ENCODE measurements at places on chromosomes 1 and 21.

- no peaks in the 10 kb centered on the region for H3K27me3 ChIP-seq
- no peak for DNase-seq
- no peak overlapping the region for H3K4me3 ChIP-seq
- no peaks in the 10 kb centered on the region for H3K4me1 ChIP-seq
- peaks cover 16% of the 10 kb centered on the region for H3K36me3 ChIP-seq
These were observed 6.4 kb upstream of the TNFRSF25 start for GRCh38 chr1:6472391-6472790.

GRCh38 chr1:112328600-112328999 lies 67.4 kb upstream of the CTTNBP2NL start:
- H3K27me3 ChIP-seq, result no peaks in the 10 kb centered on the region
- no peak overlapping the region for H3K4me3 ChIP-seq
- no peaks in the 10 kb centered on the region for H3K36me3 ChIP-seq
- H3K27ac ChIP-seq, result no peak overlapping the region

DNA sequence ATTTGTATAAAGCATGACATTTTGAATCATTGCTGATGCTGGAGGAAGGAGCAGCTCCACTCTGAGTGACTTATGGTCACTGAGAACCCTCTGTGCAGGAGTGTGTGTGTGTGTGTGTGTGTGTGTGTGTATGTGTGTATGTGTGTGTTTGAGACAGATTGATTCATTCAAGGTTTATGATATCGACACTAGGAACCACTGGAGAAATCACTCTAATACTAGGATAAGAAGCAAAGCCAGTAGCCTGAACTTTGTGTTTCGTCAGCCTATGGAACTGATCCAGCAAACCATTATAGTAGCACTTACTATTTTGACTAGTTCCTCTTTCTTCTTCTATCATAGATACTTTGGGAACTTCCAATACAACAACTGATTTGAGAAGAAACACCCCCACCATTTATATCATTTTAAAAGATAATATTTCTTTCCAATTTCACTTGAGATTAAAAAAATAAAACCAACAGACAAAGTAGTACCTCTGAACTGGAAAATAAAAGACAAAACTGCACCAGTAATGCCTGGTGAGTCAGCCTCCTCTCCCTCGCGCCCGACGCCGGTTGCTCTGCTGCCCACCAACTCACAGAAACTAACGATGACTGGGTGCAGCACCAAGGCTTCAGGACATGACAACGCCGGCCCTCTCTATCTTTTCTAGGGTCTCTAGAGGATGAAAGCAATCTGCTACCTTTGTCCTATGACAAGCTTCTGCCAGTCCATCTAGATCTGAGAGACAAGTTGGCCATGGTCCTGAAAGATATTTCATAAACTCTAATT lies 20.9 kb downstream of the SLAMF1 start:
- DNase-seq, result no peak
- no peaks in the 10 kb centered on the region for H3K4me1 ChIP-seq
- no peak overlapping the region for H3K27ac ChIP-seq
- no peaks in the 10 kb centered on the region for H3K36me3 ChIP-seq

DNA sequence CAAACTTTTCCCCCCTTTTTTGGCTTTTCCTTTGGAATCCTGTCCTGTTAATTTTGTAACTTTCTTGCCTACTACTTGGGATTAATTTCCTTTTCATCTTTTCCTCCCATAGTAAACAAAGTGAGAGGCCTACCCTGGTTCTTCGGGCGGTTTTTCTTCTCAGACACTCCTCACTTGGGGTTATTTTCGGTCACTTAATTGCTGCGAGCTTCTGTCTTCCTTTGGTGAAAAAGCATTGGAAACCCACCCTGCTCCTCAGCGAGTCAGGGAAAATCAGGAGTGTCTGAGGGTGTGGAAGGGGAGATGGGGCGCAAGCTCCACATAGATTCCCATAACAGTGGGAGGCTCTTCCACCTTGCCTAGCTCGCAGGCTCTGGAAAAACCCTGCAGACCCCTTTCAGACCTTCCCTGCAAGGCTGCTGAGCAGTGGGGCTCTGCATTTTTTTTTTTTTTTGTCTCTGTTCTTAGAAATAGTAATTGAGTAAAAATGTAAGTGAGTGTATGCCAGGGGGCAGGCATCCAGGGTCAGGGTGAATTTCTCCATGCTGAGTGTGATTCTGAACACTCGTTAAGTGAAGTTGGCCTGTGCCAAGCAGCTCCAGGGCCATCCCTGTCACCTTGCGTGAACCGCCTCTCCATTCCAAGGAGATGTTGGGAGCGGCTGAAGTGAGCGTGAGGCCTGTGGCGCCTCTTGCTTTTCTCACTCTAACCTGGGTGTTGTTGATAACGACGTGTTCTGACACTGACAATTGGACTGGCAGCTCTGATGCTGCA lies 20.3 kb downstream of the TGFB2 start:
- peaks cover 15% of the 10 kb centered on the region for H3K4me1 ChIP-seq
- peak overlapping the region; percentile 46 for H3K27ac ChIP-seq
- H3K36me3 ChIP-seq, result no peaks in the 10 kb centered on the region
- no peaks in the 10 kb centered on the region for H3K27me3 ChIP-seq
- DNase-seq, result peak; percentile 92
- no peak overlapping the region for H3K4me3 ChIP-seq

GRCh38 chr1:83060221-83060620 lies 938.7 kb downstream of the TTLL7 start:
- no peaks in the 10 kb centered on the region for H3K36me3 ChIP-seq
- H3K27me3 ChIP-seq, result no peaks in the 10 kb centered on the region
- DNase-seq, result no peak

DNA sequence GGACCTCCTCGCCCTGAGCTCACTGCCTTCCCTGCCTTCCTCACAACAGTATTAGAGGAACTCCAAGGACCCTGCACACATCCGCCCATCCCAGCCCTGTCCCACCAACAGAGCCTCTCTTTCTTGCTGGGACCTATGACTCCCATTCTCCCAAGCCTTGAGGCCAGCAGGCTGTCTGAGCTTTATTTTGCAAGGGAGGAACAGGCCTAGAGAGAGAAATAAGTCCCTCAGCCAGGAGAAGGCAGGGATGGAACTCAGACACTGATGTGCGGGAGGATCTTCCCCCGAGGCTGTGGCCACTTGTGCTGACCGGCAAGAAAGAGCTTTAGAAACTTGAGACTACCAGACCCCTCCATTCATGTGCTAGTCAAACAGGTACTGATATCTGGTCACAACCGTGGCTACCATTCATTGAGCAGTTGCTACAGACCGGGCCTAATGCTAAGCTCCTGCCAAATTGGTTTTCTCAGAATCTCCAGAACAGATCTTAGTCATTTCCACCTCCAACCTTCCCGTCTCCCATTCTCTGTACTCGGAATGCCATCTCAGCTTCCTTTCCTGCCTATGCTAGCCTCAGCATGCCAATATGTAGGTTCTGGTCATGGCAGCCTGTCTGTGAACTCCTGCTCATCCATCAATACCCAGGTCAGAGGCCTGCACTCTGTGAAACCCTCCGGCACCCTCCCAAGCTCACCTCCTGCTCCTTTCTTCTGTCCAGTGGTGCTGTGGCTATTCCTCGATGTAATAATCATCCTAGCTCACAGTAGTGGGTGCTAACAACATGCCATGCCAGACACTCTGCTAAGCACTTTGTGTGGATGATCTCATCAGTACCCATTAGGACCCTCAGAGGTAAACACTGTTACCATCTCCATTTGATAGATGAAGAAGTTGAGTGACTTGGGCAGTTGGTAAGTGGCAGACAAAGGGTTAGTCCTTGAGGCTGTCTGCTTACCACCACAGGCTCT lies 3.8 kb downstream of the TMEM54 start:
- no peaks in the 10 kb centered on the region for H3K27me3 ChIP-seq
- H3K4me1 ChIP-seq, result peaks cover 12% of the 10 kb centered on the region
- H3K36me3 ChIP-seq, result no peaks in the 10 kb centered on the region
- DNase-seq, result no peak

DNA sequence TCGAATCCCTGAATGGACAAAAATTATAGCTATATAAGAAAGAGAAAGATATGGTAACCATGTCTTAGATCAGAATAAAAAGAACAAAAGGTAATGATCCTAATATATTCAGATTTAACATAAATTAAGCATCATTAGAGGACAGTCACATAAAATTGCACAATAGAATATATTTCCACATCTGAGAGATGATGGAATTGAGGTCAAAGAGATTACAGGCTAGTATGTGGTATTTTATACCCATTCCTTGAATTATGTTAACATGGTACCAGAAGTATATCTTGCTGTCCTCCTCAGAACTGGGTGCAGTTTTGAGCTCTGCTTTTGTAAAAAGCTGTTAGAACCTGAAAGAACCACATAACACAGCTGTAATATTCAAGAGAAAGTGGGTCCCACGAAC lies 245.6 kb upstream of the HOOK1 start:
- no peaks in the 10 kb centered on the region for H3K27me3 ChIP-seq
- DNase-seq, result no peak
- no peak overlapping the region for H3K27ac ChIP-seq
- no peaks in the 10 kb centered on the region for H3K36me3 ChIP-seq

DNA sequence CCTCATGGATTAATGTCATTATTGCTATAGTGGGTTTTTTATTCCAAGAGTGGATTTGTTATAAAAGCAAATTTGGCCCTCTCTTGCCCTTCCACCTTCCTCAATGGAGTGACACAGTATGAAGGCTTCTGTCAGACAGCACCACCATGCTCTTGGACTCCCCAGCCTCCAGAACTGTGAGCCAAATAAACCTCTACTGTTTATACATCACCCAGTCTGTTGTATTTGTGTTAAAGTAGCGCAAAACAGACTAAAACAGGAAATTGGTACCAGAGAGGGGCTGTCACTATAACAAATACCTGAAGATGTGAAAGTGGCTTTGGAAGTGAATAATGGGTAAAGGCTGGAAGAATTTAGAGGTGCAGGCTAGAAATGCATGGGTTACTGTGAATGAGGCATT lies 38.0 kb upstream of the DMRTB1 start:
- DNase-seq, result no peak
- H3K4me3 ChIP-seq, result no peak overlapping the region
- H3K36me3 ChIP-seq, result no peaks in the 10 kb centered on the region
- H3K27ac ChIP-seq, result no peak overlapping the region
- no peaks in the 10 kb centered on the region for H3K4me1 ChIP-seq

DNA sequence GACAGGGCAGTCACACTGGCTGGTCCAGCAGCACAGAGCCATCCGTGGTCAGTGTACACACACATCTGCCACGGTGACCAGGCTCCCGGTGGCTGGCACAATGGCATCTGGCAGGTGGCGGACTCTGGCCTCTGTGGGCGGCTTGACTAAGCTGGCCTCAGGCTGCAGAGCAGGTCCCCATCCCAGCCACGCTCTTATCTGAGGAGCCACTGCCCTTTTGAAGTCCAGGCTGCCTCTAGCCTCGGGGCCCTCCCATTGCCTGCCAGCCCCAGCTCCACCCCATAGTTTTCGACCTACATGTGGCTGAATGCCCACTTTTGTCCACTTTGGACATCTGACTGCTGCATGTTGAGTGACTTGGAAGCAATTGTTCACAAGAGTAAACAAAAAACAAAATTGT lies 29.9 kb upstream of the EDN2 start:
- no peaks in the 10 kb centered on the region for H3K36me3 ChIP-seq
- DNase-seq, result no peak
- no peaks in the 10 kb centered on the region for H3K27me3 ChIP-seq

Data from ascending aorta (tissue), 2 donors.